DMS 273 treated with DMSO at 0.1 percent for 48 hours (cell line): ENCODE measurements at places on chromosomes 12 and 14.
A peak's percentile ranks its signal among the peaks of the same experiment; 100 is the strongest.

DNA sequence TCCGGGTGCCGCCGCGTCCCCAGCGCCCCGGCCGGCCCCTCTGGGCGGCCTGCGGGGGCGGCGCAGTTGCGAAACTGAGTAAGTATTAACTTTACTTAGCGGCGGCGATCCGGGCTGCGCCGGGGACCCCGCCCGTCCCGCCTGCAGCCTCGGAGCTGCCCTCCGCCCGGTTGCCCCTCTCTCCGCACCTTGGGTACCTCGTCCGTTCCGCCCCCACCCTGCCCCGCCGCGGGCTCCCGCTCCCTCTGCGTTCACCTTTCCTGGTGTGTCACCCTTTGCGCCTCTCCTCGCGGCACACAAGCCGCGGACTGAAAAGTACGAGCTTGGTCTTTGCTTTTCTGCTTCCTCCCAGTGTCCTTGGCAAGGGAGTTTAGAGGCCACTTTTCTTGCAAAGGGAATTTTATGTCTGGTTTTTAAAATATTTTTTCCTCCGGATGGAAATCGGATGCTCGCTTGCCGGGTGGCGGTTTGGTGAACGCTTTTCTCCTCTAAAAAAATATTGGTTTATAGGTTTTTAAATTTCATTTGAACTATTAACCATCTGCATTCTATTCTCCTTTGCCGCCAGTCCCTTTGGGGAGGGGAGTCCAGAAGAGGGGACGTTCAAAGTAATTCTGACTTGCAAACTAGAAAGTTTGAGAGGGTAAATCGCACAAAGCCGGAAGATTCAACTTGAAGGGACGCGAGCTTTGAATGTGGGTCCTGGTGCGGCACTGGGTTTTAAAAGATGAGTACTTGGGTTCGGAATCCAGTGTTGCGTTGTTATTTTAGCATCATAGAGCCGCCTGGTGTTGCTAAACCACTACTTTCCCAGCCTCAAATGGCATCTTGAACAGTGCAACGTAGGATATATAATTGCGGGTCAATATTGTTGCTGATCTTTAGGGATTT, 834 bp downstream of the RASSF8 start:
- DNase-seq: no peak

DNA sequence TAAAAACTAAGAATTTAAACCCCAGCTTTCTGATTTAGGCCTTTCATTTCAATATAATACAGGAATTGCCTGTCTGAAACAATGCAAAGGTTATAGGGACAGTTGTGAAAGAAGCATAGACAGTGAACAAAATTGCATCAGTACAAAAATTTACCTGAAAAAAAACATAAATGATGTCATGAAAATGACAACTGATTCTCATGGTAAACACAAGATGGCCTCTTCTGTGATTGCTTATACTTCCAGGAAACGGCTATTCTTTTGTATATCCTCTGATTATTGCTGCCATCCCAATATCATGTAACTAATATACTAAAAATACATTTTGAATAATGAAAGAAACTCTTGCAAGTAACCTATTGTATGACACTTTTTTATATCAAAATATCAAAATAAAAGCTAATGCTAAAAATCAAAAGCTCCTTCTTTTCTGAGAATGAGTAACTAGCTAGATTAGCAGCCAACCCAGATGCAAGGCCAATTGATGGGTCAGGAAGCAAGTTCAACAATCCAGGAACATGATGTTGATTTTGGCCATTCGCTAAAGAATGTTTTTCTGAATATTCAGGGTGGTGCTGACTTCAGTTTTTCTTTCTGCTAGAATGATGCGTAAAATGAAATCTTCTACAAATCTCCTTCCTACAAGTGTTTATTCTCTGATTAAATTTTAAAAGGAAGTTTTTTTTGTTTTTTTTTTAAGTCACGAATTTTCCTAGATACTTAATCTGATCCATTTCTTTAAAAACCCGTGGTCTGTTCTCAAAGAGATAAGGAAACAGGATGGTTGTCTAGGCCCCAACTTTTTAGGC, 83.6 kb downstream of the ALX1 start:
- DNase-seq: no peak

DNA sequence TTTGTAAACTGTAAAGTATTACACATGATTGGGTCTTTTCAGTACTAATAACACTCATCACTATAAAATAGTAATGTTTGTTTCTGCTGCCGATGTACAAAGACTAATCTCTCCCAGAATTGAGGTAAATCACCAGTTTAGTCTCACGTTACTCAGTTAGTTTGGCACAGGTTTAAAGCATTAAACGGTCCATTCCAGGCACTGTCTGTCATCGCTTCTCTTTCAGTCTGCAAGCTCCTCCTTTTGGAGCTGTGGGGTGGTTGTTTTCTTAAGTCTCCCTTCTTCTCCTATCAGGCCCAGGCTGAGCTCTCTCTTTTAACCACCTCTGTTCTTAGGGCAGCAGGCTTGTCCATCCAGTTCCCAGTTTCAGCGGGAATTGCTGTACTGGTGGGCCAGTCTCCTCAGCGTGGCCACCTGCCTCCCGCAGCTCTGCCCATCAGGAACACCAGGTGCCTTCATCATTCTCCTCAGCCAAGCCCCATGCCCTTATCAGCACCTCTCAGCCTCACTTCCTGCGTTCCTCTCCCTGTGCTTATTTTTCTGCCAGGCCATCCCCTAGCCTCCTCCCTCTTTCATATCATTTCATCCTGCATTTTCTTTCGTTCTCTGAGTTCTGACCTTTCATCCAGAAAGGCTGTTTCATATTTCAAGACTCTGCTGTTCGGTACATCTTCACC, 149.0 kb downstream of the TGFB3 start:
- no peak for DNase-seq

DNA sequence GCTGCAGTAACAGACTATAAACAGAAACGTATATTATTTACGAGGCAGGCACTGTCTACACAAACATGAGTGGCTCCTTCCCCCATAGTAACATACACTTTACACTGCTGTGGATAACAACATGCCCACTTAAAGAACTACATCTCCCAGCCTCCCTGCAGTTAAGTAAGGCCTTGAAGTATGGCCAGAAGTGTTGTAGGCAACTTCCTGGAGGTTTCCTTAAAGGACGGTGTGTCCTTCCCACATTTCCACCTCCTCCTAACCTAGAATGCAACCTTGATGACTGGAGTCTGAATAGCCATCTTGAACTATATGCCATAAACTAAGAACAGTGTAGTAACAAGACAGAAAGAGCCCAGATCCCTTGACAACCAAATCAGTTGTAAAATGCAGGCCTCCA, 20.3 kb downstream of the MED13L start:
- DNase-seq: peak; percentile 18

GRCh38 chr12:80129895-80130530, 30.7 kb downstream of the OTOGL start:
- no peak for DNase-seq

DNA sequence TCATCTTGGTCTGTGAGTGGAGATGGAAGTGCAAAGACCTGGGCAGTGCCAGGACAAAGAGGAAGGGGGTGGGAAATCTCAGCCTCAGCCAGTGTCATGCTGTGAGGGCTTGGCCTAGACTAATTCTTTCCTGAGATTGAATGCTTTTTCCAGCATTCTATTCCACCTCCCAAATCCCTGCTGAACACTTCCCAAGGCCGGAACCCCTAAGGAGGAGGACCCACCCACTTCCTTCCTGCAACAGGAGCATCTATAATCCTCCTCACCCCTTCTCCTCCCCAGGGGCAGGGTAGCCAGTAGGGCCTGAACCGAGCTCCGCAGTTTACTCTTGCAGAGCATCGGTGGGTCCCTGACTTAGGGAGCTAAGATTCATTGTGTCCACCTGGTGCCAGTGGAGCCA, 3.2 kb downstream of the PLEKHD1 start:
- DNase-seq: no peak

- DNase-seq: no peak
Measured at GRCh38 chr12:5267603-5268423, 164.1 kb upstream of the NTF3 start.

- DNase-seq: no peak
Measured at GRCh38 chr12:111803038-111803626, 36.4 kb downstream of the ALDH2 start.
